ENCODE measurements at places on chromosomes 7 and 10.

GRCh38 chr7:102433219-102434038, at the start of gene ORAI2:
Gene ORAI2 (plus strand): TSS chr7:102433575. CDS start chr7:102438957, 5,382 bp downstream.
- DNase-seq: peak; percentile 93

DNA sequence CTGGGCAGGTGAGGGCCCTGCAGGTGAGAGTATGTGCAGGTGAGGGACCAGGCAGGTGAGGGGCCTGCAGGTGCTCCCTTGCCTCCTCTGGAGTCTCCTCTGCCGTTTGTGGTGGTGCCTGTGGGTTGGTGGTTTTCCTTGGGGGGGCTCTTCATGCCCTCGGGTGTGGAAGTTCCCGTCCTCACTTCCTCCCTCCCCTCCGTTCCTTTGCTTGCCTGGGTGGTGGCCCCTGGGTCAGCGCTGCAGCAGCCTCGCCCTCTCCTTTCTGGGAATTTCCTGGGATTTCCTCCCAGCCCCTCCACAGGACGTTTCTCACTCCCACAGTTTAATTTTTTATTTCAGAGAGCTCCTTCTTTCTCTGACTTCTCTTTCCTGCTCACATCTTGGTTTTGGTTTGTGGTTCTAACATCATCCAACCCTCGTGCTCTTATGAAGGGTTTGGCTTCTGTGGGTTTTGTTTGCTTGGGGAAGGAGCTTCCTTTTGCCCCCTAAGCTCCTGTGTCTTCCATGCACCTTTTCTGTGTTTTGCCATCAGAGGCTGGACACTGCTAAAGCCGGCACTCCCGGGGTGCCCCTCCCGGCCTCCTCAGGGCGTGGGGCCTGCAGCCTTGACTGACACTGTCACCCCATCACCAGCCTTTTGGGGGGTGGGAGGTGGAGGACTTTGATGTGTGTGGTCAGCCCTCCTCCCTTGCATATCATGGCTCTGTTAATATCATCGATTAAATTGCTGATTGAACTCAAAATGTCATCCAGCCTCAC, 29.2 kb upstream of the ADGRA1 start:
- no peak for DNase-seq

DNA sequence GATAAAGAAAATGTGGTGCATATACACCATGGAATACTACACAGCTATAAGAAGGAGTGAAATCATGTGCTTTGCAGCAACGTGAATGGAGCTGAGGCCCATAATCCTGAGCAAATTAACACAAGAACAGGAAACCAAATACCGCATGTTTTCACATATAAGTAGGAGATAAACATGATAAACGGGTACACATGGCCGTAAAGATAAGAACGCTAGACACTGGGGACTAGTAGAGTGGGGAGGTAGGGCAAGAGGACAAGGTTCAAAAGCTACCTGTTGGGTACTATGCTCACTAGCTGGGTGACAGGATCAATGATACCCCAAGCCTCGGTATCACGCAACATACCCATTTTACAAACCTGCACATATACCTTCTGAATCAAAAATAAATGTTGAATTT, 113.7 kb downstream of the CSTF2T start:
- no peak for DNase-seq

- no peak for DNase-seq
These were observed 278.7 kb upstream of the PODXL start for GRCh38 chr7:131835141-131835540.

DNA sequence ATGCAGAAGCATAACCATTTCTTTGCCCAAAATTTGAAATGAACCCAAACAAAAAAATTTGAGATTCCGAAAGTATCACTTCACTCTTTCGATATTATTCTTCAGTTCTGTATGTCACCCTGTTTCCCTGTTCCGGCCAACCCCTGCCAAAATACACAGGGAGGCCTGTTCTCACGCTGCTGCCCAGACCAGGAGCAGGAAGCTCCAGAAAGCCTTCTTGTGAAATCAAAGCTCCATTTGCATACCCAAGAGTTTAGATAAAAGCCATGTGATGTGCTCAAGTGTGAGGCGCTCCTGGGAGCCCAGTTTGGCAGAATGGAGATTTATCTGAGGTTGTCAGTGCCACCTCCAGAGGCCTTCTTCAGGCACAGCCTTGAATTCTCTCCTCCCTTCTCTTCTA, 236.2 kb downstream of the FGFR2 start:
- no peak for DNase-seq

DNA sequence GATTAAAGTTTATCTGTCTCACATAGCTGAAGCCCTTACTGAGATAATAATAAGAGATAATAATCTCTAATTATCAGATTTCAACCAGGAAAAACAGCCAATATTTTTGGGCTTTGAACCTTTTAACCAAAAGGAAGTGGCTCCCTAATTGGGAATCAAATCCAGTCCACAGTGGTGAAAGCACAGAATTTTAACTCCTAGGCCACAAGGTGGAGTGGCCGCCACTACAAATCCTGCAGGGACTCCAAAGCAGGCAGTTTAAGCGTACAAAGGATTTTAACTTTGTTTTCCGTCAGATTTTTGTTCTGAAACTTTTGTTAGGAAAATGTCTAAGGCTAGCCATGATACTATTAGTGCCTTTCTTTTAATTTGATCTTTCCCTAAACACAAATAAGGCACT, 99.6 kb upstream of the CCNY start:
- no peak for DNase-seq

- no peak for DNase-seq
These were observed 199.6 kb downstream of the HERPUD2 start for GRCh38 chr7:35495377-35495776.

- no peak for DNase-seq
These were observed 511.1 kb upstream of the C7orf33 start for GRCh38 chr7:148079206-148080080.

GRCh38 chr10:60029475-60029874, 123.1 kb upstream of the CCDC6 start:
- no peak for DNase-seq

DNA sequence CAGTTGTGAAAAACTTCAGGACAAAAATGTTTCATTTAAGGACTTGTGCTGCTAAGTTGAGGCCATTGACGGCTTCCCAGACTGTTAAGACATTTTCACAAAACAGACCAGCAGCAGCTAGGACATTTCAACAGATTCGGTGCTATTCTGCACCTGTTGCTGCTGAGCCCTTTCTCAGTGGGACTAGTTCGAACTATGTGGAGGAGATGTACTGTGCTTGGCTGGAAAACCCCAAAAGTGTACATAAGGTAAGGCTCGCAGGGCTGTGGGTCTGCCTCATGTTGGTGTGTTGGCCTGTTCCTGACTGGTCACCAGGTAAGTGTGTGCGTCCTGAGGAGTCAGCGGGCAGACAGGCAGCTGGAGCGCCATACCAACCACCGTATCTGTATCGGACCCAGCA, 17.9 kb downstream of the OGDH start:
- no peak for DNase-seq

Data from CD4-positive, alpha-beta T cell (primary cell).